ENCODE measurements at places on chromosomes 2 and 18. TPM values are rescaled to one million over a fixed set of nuclear protein-coding genes. Genes with fewer than 3 reads are reported as not detected.

GALNT1 gene
- total RNA-seq: 87.8 TPM

GPR45 gene
- 0.78 TPM for total RNA-seq

G6PC2 gene
- not detected for total RNA-seq

NEB gene
- 3.0 TPM for total RNA-seq

LRRC30 gene
- not detected for total RNA-seq

COL4A3 gene
- total RNA-seq: 0.16 TPM

SLC9A4 gene
- 0.62 TPM for total RNA-seq

LYPD6 gene
- total RNA-seq: 14.3 TPM

SERPINE2 gene
- 43.8 TPM for total RNA-seq

CELF4 gene
- 60.7 TPM for total RNA-seq

MOB4 gene
- 101 TPM for total RNA-seq

ACTG2 gene
- 0.62 TPM for total RNA-seq

KCNG2 gene
- 0.31 TPM for total RNA-seq

CNDP1 gene
- 0.16 TPM for total RNA-seq

SNTG2 gene
- 4.1 TPM for total RNA-seq

KYNU gene
- total RNA-seq: 0.16 TPM

- DNase-seq: no peak
Measured at GRCh38 chr18:77146249-77147080, 13.9 kb upstream of the MBP start.

GRCh38 chr2:235922839-235923238, 245.3 kb downstream of the GBX2 start:
- no peak for DNase-seq

DNA sequence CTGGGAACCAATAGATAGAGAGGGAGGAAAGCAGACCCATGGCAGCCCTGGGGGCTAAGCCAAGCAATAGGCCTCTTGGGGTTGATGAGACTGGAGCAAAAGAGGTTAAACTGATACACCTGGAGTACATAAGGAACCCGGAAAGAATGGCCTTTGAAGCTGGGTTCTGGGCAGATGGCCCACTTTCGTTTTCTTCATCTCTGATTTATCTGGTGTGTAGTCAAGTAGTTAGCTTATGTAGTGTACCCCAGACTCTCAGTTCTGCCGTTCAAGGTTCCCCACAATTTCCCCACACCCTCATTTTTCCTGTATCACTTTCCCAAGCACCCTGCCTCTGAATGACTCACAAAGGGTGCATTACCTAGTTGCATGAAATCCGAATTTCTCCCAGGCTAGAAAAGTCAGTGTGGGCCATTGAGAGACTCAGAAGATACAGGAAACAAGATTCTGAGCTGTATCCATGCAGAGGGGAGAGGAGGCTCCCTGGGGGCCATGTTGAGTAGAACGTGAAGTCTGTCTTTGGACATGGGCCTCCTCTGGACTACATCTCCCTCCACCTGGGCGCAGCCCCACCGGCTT, 235.0 kb downstream of the LOXHD1 start:
- DNase-seq: no peak

- DNase-seq: no peak
Measured at GRCh38 chr2:48905696-48906095, 150.2 kb upstream of the LHCGR start.

- no peak for DNase-seq
Measured at GRCh38 chr2:222736301-222736700, 64.8 kb downstream of the MOGAT1 start.

DNA sequence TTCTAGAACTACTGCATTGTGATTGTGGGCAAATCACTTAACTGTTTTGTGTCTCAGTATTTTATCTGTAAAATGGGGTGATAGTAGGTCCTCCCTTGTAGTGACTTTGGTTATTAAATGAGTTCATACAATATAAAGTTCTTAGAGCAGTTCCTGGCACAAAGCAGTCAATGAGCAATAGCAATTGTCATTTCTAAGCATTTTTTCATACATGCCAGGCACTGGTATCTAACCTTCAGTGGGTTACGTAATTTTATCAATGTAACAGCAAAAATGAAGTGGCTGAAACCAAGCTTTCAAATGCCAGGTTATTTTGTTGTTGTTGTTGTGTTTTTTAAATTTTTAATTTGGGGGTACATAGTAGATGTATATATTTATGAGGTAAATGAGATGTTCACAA, 401.9 kb downstream of the MEIS1 start:
- no peak for DNase-seq

DNA sequence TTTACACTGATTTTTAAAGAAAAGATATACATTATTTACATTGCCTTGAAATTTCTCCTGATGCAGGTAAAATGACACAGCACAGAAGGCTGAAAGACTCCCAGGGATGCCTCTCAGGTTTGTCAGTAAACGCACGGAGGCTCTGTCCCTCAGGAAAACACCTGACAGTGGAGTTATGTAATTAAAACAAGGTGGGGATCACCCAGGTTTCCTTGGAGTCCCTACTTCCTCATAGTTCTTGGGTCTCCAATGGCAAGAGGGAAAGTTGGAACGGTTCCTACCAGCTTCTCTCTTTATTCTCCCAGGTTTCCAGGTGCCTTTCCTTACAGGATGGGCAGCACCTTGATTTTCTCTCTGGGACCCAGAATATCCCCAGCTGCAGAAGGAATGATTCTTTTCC, 654.8 kb downstream of the SLC4A3 start:
- DNase-seq: no peak

- DNase-seq: no peak
Measured at GRCh38 chr18:24567199-24567598, 106.8 kb downstream of the HRH4 start.

DNA sequence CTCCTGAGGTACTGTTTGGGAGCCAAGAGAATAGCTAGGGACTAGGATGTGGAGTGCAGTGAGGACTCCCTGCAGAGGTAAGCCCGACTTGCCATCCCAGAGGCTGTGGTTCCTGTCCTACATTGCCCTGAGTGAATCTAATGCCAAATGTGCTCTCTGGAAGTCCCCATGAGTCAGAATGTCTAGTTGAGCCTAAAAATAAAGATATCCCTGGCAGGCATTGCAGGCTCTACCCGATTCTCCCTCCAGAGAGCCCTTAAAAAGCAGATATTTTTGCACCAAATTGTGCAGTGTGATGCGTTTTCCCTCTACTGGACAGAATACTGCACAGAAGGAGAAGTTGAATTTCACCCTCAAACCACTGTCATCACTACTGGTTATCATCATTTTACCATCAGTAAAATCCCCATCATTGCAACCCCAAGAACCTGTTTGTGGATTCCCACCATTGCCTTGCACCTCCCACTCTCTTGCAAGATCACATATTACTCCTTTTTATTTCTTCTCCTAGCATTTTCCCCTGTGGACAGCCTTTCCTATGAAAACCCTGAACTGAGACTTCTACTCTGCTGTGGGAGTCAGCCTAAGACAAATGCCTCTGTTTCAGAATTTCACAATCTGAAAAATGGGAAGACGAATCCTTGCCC, 98.0 kb downstream of the MARCHF4 start:
- peak; percentile 53 for DNase-seq

GRCh38 chr2:11368059-11368572, 23.7 kb upstream of the ROCK2 start:
- no peak for DNase-seq

GRCh38 chr2:75007819-75008218, 49.4 kb downstream of the POLE4 start:
- DNase-seq: no peak

GRCh38 chr2:122145856-122146255, 390.4 kb downstream of the TSN start:
- DNase-seq: no peak

DNA sequence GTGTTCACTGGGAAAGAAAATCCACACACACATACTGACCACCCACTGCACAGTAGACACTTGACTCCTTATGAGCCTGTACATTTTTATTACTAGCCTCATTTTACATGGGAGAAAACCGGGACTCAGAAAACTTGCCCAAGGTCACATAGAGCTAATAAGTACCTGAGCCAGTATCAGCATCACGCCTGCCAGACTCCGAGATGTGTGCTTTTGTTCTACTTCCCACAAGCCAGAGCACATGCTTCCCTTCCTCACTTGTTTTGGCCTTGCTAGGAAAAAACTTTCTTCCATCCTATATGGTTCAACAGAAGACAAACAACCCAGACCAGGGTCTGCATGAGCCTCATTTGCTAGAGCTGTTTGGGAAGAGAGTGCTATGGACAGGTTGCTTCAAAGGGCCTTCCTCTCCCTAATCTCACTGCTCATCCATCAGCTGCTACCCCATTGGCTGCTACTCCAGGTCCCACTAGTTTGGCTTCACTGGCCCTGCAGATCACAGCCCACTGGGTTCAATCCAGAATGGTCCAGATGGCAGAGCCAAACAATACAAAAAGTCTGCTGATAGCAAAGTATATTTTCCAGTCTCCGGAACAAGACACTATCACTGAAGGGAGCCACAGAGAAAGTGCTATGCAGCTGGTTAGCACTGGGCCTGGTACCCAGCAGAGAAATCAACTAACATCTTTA, 63.9 kb downstream of the STK39 start:
- DNase-seq: no peak

- no peak for DNase-seq
Measured at GRCh38 chr2:239050252-239050649, 202.4 kb downstream of the TWIST2 start.

DNA sequence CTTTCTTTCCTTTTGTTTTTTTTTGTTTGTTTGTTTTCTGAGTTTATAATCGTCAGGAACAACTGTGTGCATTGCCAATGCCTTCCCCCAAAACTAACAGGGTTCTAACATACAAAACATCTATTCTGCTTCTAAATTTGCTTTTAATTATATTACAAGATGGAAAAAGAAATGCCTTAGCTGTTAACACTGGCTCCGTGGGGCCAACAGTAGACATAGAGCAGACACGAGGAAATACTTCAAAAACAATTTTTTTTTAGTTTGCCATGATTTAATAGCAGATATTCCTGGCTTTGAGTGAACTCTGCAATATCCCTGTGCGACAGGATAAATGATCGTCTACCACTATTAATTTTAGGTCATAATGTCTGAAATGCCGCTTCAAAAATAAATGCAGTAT, 153.3 kb upstream of the HNRNPA3 start:
- no peak for DNase-seq

DNA sequence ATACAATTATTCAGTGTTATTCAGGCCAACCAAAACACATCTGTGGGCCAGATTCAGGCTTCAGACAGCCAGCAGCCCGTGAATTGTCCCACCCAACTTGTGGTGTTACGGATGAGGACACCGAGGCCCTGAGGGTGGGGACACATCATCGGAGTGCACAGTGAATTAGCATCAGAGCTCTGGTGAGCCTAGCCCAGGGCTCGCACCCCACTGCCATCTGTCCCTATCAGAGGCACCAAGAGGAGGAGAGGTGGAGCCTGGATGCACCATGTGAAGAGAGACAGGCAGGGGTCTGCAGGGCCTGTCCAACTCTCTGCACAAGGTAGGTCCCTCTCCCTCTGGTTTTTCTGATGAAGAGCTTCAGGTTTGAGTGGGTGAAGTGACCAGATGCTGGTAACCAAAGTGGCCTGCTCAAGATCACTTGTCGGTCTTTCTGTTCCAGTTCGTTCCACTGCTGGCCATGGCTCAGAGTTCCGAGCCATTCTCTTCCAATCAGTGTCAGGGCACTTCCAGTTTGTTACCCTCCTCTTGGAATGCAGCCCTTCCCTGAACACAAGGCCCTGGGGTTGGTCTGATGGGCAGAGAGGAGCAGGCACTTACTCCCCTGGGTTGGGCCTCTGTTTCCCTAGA, 14.8 kb upstream of the GLI2 start:
- DNase-seq: no peak

DNA sequence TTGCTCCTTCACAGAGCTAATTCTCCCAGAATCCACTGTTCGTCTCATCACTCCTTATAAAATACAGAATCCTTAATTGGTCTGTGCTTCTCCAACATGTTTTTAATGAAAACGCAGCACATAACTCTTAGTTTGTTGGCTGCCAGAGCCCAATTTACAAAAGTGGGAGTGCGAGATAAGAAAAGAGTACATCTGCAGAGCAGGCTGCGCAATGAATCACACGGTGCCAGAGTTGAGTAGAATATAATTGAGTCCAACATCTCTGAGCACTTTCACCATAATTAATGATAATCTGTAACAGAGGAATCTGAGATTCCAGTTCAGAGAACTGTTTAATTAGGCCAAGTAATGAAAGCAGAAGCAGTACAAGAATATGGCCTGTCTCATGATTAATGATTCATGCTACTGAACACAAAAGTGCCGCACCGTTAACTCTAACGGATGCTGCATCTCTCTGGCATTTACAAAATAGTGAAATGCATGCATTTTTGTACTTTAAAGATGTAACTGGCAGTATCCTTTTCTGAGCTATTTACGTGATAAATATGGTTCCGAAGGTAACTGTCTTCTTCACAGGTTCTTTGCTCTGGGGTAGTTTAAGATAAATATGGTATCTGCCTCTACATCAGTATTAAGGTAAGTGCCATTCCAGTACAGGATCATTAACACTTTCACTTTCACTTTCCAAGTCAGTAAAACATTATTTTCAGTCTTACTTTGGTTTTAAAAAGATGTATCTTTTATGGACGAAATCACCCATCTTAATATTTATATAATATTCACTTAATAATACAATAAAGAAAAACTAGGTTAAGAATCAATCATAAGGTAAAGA, 785.6 kb downstream of the NR4A2 start:
- no peak for DNase-seq

GRCh38 chr2:86788165-86788564, 2.5 kb downstream of the CD8A start:
- no peak for DNase-seq

GRCh38 chr2:133390156-133390555, 178.1 kb downstream of the NCKAP5 start:
- DNase-seq: no peak

DNA sequence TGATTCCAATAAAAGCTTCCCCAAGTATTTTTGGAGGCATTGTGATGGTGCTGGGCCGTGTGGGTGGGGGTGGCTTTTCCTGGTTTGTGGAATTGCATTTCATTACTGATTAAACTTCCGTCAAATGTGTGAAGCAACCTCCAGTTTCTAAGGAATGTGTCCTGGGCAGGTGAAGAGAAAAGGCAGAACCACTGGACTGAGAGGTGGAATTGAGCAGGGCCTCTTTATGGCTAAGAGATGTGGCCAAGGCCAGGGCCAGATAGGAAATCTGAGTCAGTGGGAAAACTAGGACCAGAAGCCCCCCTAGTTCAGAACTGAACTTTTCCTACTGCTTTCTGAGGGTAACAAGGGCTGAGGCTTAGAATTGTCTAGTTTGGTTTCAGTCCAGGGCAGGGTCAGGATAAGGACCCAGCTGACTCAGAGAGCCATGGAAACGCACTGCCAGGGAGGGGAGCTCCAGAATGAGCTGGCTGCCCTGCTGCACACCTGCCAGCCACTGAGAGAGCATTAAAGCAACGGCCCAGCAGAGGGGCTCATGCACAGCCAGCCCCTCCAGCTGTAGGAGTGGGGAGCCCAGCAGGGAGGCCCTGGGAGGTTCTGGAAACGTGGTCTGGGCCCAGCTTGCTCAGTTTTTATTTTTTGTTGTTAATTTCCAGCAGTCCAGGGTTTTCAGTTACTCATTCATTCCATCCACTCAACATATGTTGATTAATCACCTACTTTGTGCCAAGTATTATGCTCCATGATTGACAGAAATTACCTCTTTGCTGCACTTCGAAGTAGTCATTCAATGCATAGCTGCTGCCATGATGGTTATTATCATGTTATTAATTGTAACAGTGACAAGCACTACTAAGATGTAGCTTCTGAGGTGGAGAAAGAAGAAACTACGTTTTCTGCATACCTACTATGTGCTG, 156.1 kb downstream of the MSH2 start:
- DNase-seq: peak; percentile 20
